ENCODE measurements at places on chromosomes 12 and 14.
A peak's percentile ranks its signal among the peaks of the same experiment; 100 is the strongest.

- no peak for DNase-seq
These were observed 131.2 kb downstream of the SCARB1 start for GRCh38 chr12:124732275-124733075.

GRCh38 chr14:93322929-93323599 is 9.8 kb downstream of the BTBD7 start:
- no peak for DNase-seq

DNA sequence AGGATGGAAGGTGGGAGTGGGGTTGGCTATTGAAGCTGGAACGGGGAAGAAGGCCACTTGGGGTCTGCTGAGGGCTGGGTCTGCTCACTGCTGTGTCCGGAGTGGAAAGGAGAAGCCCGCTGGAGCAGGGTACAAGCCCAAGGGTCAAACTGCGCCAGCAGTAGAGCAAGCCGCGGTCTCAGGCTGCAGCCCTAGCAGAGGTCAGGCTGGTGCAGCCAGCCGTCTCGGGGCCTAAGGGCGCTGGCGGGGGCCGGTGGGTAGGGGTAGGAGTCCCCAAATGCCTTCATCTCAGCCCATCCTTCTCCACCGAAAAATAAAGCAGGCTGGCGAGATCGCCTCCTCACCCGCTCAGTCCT is 718 bp upstream of the JDP2 start:
- no peak for DNase-seq

GRCh38 chr12:6199531-6200255 is 507 bp upstream of the CD9 start:
- DNase-seq: peak; percentile 99
